Brain microvascular endothelial cell (primary cell): ENCODE measurements at places on chromosomes 5 and 9.

GRCh38 chr5:129460936-129461710, 1.0 kb downstream of the ADAMTS19 start:
- no peak for DNase-seq

DNA sequence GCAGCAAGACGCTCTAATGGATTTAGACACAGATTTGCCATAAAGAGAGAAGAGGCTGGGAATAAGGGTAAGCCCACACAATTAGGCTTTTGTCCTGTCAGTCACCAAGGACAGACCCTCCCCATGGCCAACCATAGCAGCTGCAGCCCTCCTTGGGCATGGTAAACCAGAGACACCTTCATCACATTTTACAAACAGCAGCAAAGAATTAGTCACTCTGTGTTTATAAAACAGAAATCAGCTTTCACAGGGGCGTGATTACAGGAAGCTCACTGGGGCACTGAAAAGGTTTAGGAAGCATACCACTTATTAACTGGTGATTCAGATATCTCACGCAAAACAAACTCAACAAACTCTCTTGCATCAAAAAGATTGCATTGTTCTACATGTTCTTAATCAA, 37.3 kb upstream of the ZNF622 start:
- DNase-seq: no peak

GRCh38 chr9:132238992-132239391, 77.1 kb downstream of the NTNG2 start:
- DNase-seq: no peak

DNA sequence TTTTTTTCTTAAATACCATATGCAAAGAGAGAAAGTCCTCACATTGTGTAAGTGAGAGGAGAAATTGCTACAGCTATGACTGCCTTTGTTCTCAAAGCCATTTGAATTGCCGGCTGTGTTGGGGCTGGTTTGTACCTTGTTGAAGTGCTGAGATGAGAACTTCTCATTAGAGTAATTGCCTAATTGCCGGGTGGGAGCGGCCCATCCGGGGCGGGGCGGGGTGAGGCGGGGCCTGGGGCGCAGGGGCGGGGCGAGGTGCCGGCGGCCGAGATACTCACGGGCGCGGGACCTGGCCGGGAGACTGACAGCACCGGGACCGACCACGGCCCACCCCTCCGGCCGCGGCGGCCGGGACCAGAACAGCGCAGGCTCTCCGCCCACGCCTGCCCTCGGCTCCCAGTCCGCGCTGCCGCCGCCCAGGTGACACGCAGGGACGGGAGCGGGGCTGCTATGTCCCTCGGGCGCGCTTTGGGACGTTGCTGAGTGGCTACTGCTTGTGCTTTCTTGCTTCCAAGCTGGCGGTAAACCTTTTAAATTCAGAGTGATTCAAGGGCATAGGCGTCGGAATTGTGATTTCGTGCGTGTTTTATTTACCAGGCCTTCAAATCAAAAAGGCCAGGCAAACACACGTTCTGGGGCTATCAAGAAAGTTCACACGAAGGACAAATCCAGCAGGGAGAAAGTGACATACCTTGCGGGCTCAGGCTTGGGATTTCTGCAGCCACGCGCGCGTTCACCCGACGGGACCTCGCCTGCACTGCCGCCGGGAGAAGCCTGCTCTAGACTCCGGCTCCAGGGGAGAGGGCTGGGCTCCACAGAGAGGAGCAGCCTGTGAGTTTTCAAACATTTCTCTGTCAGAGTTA, 269.1 kb downstream of the FANCC start:
- DNase-seq: no peak

GRCh38 chr5:137668637-137669036, 67.3 kb downstream of the KLHL3 start:
- DNase-seq: no peak

GRCh38 chr5:98641671-98642070, 131.8 kb upstream of the RGMB start:
- no peak for DNase-seq

- no peak for DNase-seq
Observed at GRCh38 chr9:133971981-133972941, 19.9 kb downstream of the VAV2 start.

DNA sequence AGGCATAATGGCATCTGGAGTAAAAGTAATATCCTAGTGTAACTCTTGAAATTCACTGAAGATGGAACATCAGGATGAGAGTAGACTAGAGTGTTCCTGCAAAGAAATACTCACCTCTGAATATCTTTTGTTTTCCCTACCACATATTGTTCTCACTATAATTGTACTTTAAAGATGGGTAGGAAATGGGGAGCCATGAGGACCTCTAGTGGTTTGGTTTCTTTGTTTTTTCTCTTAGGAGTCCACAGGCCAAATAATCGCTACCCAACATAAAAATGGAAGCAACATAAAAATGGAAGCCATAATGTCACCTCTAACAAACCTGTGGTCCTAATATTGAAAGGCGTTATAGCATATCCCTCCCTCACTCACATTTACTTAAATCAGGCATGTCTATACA, 2375.8 kb downstream of the MAT2B start:
- DNase-seq: no peak

DNA sequence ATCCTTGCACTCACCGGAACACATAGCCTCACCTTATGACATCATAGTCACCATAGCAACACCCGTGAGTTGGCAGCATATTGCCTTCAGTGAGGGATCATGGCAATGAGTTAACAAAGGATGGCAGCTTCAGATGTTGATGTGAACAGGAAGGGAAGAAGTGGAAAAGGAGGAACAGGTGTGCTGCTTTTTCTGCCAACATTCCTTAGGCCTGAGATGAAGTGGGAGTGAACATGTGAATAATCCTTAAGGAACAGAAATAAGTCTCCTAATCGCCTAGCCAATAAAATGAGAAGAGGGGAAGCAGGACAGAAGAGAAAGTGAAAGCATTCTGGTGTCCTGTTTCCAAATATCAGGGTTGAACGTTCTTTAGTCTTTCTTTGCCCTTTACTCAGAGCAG, 360.0 kb downstream of the BRINP1 start:
- DNase-seq: no peak

- DNase-seq: no peak
Observed at GRCh38 chr5:16673241-16674201, 56.7 kb upstream of the RETREG1 start.

DNA sequence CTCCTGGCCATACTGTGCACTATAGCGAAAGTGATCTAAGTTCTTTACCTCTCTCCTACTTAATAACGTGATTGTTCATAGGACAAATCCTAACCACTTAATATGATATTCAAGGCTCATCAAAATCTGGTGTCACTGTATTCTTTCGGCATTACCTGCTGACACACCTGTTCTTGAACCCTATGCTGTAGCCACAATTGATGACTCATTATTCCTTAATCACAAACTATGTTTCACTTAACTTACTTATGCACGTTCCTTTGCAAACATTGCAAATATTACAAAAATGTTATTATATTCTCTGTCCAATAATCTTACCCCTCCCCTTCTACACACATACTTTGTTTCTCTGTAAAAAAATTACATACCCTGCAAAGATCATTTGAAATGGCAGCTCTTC, 158.1 kb upstream of the ADRA1B start:
- DNase-seq: no peak

GRCh38 chr5:8366266-8366665, 497.3 kb downstream of the MTRR start:
- DNase-seq: no peak

GRCh38 chr9:130556396-130557076, 22.8 kb upstream of the FUBP3 start:
- no peak for DNase-seq
